ENCODE measurements at places on chromosomes 4 and X.

GRCh38 chrX:120732461-120732860 lies 102.6 kb upstream of the C1GALT1C1 start:
- no peak for DNase-seq

DNA sequence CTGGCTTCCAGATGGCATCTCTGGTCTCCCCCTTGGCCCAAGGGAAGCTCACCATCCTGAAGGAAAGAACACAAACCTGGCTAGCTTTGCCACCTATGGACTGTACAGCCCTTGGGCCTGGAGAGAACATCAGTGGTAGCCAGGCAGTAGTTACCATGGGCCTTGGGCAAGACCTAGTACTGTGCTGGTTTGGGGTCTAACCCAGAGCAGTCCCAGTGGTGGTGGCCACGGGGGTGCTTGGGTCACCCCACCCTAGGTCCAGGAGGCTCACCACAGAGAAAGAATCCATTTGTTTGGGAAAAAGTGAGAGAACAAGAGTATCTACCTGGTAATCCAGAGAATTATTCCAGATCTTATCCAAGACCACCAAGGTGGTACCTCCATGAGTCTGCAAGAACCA lies 290.7 kb upstream of the PPP1R2C start:
- no peak for DNase-seq

GRCh38 chr4:83563998-83564397 lies 28.1 kb downstream of the GPAT3 start:
- DNase-seq, result no peak

DNA sequence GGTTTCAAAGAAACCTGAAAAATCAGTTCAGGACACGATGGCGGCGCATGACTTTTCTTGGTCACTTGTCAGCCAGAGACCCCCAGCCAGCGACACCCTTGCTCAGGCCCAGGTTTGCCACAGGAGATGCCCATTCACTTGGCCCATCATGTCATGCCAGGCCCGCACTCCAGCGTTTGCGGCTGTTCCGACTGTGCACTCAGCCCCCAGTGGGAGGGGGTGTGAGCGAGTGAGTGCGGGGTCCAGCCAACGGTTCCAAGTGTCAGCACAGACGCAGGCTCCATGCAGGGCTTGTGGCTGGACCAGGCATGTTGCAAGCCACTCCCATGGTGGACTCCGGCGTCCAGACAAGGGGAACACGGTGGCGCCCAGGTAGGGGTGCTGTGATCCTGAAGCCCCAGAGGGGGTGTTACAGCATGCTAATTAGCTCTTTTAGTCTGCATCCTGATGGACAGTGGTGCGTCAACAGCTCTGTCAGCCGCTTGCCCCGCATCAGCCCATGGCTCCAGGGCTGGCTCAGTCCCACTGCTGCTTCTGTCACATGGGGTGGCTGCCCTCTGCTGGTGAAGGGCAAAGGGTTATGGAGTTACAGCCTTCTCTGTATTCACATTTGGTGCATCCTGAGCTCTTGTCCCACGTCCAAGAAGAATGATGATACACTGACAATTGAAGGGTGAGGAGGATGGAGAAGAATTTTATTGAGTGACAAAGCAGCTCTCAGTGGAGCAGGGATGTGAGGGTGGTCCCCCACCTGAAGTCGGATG lies 3.7 kb upstream of the MAEA start:
- DNase-seq, result no peak

DNA sequence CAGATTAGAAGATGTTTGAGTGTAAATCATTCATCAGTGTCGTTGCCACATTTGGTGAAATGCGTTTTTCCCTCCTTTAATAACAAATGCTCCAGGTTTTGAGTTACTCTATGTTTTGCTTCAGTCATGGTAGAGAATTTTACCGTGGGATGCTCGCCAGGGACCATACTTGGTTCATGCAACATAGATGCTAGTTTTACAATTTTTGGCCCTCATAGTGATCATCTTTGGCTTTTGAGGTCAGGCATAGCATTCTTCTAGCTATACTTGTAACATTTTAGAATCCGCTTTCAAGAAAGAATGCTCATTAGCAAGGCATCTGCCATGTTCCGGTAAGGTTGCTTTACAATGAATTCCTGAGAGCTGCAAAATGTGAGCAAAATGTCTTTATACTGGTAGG lies 147.2 kb downstream of the SPCS3 start:
- DNase-seq, result no peak

GRCh38 chrX:114344756-114345349 lies 239.0 kb upstream of the HTR2C start:
- DNase-seq, result no peak

GRCh38 chr4:187193141-187193540 lies 469.5 kb upstream of the FAT1 start:
- no peak for DNase-seq

Data from left ventricle myocardium superior (tissue), 1 donor.